T-helper 17 cell (primary cell): ENCODE measurements at places on chromosomes 7 and 10.

GRCh38 chr7:104981672-104982037, 32.4 kb upstream of the KMT2E start:
- DNase-seq, result no peak
- H3K27me3 ChIP-seq, result no peaks in the 10 kb centered on the region
- H3K36me3 ChIP-seq, result no peaks in the 10 kb centered on the region
- H3K4me1 ChIP-seq, result peaks cover 37% of the 10 kb centered on the region
- H3K27ac ChIP-seq, result no peak overlapping the region
- H3K4me3 ChIP-seq, result no peak overlapping the region

- H3K4me1 ChIP-seq, result no peaks in the 10 kb centered on the region
- no peaks in the 10 kb centered on the region for H3K36me3 ChIP-seq
- DNase-seq, result no peak
- peaks cover 15% of the 10 kb centered on the region for H3K27me3 ChIP-seq
- H3K4me3 ChIP-seq, result no peak overlapping the region
Measured at GRCh38 chr10:130635528-130635927, 499.3 kb downstream of the GLRX3 start.

DNA sequence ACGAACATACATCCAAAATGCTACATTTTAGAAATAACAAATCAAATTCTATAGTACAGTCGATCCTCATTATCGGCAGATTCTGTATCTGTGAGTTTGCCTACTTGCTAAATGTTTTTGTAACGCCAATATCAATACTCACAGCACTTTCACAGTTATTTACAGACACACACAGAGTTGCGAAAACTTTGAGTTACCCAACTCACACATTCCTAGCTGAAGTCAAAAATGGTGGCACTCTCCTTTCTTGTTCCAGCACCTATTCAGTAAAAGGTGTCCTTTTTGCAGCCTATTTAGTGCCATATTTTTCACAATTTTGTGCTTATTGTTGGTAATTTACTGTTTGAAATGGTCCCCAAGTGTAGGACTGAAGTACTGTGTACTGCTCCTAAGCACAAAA, 161.7 kb downstream of the AKR1D1 start:
- H3K27me3 ChIP-seq, result no peaks in the 10 kb centered on the region
- H3K4me3 ChIP-seq, result no peak overlapping the region
- no peak overlapping the region for H3K27ac ChIP-seq
- H3K4me1 ChIP-seq, result no peaks in the 10 kb centered on the region

DNA sequence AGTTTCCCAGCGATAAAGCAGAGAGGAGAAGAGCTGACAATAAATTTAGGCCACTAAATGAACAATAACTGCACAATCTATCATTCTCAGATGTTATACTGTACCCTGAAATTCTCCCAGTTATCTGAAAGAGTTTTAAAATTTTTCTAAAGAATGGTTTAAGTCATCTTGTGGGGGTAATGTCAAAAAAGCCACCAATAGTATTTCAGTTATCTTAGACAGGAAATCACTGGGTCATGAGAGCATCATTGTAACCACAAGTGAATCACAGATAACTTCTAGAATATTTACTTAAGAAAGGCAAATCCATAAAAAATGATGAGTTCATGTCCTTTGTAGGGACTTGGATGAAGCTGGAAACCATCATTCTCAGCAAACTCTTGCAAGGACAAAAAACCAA, 147.1 kb downstream of the DNAJB9 start:
- H3K4me1 ChIP-seq, result no peaks in the 10 kb centered on the region
- H3K36me3 ChIP-seq, result no peaks in the 10 kb centered on the region
- H3K27ac ChIP-seq, result no peak overlapping the region
- no peak for DNase-seq
- no peaks in the 10 kb centered on the region for H3K27me3 ChIP-seq

GRCh38 chr7:66138994-66139752, 24.5 kb downstream of the CRCP start:
- H3K36me3 ChIP-seq, result peaks cover 9% of the 10 kb centered on the region
- H3K27me3 ChIP-seq, result no peaks in the 10 kb centered on the region
- H3K4me3 ChIP-seq, result no peak overlapping the region
- peaks cover 2% of the 10 kb centered on the region for H3K4me1 ChIP-seq
- no peak overlapping the region for H3K27ac ChIP-seq
